H54 (cell line): ENCODE measurements at places on chromosomes 16 and 17.

GRCh38 chr16:78437352-78437968, 338.0 kb downstream of the WWOX start:
- DNase-seq: peak; percentile 24

DNA sequence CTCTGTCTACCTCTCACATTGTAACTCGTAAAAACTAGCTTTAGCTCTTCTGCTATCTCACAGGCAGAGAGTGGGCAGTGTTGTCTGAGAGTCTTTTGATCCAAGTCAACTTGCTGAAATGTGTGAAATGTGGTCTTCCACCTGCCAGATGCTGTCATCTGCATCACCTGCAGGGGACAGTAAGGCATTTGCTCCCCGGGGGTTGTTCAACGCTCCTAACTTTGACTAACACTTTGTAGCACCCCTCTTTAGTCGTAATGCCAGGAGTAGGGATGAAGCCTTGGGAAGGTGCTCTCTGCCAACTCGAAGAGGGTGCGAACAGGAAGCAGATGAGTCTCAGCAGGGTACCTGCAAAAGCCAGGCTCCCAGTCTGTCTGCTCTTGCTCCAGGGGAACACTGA, 36.1 kb downstream of the SNX11 start:
- no peak for DNase-seq

- DNase-seq: no peak
Measured at GRCh38 chr16:84842516-84843148, 22.8 kb downstream of the CRISPLD2 start.

DNA sequence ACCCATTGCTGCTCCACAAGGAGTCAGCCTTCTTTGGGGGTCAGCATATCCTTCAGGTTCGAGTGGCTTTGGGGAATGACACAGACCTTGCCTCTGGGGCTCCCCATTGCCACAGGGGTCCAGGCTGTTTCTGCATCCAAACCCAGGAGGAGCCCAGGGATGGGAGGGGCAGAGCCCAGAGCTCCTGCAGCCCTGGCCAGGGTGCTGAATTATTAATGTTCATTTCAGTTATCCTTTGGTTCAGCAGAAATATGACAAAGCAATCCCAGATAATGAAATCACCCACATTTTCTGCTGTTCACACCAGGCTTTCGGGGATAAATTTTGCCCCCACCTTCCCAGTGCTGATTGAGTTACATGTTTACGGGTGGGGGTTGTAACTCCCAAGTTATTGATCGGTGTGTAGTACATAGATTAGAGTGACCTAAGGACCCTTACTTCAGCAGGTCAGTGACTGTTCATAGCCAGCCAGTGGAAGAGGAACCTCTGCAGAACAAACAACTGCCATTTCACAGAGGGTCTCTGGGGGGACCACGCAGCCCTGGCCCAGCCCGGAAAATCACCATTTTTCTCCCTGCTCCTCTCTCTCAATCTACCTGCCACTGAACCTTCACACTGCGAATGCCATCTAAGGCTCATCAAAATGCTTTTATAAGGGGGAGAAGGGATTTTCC, 240.3 kb upstream of the N4BP1 start:
- no peak for DNase-seq

GRCh38 chr16:5527817-5528216, 430.2 kb upstream of the EEF2KMT start:
- no peak for DNase-seq

DNA sequence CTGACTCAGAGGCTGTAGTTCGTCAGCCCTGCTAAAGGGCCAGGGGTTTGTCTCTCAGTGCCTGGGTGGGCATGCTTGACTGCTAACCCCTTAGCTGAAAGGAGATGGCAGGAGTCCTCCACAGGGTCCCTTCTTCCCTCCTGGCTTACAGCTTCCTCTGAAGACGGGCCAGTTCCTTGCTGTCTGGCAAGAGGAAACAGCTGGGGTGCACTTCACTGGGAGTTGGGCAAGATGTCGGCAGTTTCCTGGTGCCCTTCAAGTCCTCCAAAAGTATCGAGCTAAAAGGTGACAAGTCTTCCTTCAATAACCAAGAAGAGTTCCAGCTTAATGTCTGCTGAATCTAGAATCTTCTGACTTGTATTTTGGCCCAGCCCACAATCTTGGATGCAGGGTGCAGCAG, 23.4 kb downstream of the NUP85 start:
- DNase-seq: no peak

- peak; percentile 15 for DNase-seq
Measured at GRCh38 chr17:40963838-40964237, 2.9 kb downstream of the KRT39 start.

DNA sequence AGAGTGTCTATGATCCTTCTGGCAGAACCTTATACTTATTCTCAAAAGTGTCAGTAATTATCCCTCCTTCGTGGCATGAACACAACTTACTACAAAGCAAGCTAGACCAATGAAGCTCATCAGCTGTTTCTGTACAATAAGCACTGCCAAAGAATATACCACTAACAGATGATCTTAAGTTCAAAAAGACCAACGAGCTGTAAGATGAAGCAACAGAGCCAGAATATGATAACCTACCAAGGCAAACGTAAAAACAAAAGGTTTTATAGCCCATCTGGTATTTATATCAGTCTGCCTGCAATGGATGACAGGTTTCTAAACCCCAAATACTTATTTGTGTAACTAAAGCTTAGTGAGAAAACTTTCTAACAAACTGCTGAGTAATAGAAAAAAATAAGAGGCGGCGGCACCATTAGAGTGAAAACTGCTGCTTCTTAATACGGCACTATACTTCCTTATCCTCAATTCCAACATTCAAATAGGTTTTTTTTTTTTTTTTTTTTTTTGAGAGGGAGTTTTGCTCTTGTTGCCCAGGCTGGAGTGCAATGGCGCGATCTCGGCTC, 22.1 kb downstream of the NME2 start:
- DNase-seq: no peak

- no peak for DNase-seq
Measured at GRCh38 chr17:83150369-83151055, 71.1 kb downstream of the METRNL start.

DNA sequence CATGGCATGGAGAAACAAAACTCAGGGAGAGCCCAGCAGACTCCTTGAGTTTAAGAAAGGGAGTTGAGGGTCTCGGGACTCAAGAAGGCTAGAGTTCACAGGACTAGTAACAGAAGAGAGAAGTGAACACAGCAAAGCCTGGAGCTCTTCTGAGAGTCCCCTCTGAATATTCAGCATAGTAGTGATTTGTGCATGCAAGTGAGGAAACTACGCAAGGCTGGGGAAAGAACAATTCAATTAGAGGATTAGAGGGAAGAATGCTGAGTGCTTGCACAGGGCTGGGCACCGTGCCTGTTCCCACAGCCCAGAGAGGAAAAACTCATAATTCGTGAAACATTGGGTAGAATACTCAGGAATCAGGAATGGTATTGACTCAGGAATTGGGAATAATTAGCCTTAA, 540.0 kb upstream of the SALL1 start:
- no peak for DNase-seq
